ENCODE measurements at places on chromosomes 11 and 22.

DNA sequence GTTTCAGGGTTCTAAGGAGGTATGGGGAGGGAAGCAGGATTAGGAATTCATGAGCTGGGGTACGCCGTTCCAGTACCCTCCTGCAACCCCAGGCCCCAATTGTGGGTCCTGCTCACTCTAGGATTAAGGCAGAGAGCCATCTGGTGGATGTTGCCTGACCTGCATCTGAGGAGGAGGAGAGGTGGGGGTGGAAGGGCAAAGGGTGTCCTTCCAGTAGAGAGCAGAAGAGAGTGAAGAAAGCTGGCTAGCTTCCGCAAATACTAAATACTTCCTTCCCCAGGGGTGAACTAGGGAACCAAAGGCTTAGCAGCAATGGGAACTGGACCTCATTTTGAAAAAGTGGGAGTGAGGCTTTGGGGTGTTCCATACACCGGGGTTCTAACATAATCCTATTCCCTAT is 10.6 kb downstream of the LRRC51 start:
- peak; percentile 27 for DNase-seq

DNA sequence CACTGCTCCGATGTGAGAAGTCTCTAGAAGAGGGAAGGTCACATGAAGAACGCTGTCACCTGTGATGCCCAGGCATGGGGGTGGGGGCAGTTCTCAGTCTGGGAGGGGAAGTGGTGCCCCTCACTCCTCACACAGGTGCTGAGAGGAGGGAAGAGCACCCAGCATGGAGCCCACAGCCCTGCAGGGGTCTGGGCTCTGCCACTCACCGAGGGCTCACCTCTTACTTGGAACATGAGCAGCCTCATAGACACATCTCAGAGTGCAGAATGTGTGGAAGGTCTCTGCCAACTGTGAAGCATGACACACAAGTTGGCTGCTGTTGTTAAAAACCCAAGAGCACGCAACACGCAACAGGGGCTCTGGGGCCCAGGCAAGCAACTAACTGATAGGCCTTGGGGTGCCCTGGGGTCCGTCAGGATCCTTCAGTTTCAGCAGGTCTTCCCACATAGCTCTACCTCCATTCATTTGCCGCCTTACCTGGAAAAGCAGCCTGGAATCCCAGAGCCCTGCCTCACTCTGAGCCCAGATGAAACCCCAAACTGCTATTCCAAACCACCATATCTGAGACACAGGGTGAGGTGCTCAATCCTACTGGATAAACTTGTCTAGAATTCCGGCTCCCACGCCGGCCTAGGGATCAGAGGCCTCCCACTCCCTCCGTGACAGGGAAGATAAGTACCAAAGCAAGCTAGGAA is 17.5 kb upstream of the TMPRSS4 start:
- DNase-seq: no peak

DNA sequence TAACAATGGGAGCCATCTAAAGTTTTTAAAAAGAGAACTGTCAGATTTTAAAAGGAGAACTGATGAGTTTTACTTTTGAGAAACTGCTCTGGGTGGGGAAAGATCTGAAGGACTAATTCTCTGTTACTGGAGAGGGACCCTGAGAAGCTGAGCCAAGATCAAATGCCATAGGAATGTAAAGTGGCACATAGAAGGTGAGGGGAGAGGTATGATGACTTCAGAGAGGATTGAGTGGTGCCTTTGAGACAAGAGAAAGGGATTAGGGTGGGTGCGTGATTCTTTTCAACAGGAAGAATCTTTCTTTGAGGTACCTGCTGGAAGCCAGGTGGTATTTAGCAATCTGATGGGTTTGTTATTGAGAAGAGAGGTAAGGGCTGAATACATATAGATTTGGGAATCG is 9.0 kb downstream of the CRKL start:
- DNase-seq: no peak

- DNase-seq: no peak
Measured at GRCh38 chr11:4102711-4103110, 8.1 kb downstream of the RRM1 start.

DNA sequence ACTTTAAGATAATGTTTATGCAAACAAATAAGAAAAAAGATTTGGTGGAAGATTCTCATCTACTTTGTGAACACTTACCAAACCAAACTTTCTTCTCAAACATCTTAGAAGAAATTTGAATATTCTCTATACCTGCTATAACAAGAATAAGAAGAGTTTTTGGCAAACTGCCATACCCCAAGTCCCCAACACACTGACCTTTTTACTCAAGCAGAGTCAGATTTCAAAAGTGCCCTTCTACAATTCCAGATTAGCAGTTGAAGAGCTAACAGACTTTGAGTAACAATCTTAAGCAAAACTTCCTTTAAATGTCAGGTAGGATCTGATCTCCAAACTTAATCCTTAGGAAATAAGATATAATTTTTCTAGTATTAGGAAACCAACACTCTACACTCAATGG is 33.9 kb downstream of the TSG101 start:
- no peak for DNase-seq

DNA sequence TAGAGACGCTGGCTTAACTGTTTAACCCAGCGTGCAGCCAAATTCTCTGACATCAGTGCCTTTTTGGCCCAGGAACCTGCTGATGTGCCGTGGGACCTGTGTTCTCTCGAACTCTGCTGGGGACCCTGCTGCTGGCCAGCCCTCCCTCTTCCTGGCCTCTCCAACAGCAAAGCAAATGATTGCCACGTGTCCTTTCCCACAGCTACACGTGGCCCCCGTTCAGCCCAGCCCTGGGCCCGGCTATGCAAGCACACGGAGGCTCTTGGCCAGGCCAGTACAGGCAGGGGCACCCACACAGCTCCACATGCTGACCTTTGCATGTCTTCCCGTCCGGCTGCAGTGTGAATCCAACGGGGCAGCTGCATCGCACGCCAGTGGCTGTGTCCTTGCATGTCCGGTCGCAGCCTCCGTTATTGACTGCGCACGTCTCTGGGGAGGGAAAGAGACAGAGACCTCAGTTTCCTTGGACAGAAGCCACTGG is 51.6 kb upstream of the TTLL12 start:
- no peak for DNase-seq

GRCh38 chr22:38272373-38273134 is at the start of gene TMEM184B:
TSS of gene TMEM184B (minus strand) at chr22:38273010. CDS start at chr22:38247961, 25,049 bp downstream.
- DNase-seq: peak; percentile 34

GRCh38 chr22:24928322-24928721 is 18.2 kb downstream of the LHFPL7 start:
- no peak for DNase-seq

DNA sequence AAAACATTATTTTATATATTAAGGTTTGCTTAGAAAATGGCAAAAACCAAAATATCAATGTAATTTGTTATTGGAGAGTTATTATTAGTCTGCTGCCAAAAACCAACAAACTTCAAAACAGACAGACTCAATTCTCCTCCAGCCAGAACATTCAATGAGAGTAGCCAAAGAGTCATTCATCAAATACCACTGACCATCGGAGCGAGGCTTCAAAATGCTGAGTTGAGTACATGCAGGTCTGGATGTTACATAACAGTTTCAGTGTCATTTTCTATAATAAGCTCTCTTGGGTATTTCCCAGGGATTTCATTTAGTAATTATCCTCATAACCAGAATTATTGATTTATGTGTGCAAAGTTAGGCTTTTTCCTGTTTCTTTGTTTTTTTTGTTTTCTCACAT is 42.6 kb downstream of the CHST1 start:
- DNase-seq: no peak

DNA sequence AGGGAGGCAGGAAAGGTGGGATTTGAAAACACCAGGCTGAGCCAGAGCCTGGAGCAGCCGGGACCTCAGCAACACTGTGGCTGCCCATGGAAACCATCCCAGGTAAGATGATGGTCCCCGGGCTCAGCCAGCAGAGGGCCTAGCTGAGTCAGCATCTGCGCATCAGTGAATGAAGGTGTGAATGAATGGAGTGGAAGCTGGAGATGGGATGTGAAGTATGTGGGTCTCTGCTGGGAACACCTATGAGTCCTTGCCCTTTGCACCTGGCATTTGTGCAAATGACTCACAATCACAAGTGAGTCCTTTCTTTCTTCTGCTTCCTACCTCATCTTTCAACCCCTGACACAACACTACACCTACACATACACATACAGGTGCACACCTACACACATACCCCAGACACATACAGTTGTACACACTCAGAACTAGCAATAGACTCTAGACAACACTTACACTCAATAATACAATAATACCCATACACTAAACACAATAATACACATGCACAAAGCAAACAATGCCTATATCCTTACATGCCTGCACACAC is 62.8 kb upstream of the PRDM11 start:
- no peak for DNase-seq

DNA sequence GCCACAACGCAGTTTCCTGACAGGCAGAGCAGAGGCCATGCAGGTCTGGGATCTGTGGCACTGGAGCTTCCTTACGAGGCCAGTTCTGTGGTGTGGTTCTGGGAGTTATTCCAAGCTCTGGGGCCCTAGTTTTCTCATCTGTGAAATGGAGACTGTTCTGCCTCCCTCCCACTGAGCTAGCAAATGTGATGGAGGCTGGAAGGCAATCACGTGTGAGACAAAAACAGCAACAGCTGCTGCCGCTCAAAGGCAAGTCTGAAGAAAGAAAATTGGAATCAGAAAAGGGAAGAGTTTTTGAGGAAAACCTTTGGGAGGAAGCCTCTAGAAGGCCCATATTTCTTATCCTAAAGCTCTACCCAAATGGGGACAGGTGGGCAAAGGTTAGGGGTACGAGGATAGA is 8.3 kb upstream of the RIC3 start:
- DNase-seq: no peak

GRCh38 chr11:5534046-5534445 is 14.3 kb downstream of the OR52H1 start:
- DNase-seq: no peak

DNA sequence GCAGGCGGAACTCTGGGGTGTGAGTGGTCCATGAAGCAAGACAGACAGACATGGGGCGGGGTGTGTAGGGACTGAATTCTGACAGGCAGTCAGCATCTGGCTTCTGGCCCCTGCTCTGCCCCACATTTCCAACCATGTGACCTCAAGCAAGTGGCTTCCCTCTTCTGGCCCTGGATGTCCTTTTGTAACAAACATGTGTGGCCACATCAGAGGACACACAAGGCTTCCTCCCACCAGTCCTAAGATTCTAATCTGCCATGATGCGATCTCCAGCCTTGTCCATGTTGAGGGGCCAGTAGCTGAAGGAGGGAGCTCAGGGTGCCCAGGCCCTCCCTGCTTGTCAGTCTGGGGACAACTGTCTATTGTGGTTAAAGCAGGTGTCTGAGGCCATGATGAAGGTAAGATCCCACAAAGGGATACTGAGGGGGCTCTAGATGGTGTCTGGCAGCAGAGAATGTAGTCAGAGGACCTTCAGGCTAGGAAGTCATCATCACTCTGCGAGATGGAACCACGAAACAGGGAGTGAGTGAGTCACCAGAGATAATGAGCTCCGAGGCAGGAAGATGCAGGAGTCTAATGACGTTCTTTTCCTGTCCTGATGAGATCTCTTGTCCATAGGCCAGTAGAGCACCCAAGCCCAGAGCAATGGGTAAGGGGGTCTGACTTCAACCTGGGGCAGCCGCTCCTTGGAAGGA is 27.4 kb downstream of the DRD2 start:
- DNase-seq: no peak

- peak; percentile 67 for DNase-seq
Measured at GRCh38 chr22:29581799-29582198, 886 bp upstream of the NIPSNAP1 start.

- DNase-seq: no peak
Measured at GRCh38 chr11:43245466-43245865, 66.3 kb upstream of the API5 start.

DNA sequence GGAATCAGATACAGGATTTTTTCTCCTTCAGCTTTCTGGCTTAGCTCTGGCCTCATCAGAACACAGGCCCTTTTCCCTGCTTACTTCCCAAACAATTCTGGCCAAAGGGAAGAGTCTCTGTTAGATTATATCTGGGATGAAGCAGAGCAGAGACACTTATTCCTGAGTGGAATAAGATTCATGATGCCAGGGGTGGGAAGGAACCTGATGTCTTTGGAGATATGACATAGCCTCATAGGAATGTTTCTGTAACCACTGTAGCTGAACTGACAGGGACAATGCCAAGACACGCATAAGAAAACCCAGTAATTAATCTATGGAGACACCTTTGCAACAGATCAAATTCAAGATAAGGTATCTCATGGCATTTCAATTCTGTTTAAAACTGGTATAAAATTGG is 177.1 kb upstream of the RAG2 start:
- no peak for DNase-seq

DNA sequence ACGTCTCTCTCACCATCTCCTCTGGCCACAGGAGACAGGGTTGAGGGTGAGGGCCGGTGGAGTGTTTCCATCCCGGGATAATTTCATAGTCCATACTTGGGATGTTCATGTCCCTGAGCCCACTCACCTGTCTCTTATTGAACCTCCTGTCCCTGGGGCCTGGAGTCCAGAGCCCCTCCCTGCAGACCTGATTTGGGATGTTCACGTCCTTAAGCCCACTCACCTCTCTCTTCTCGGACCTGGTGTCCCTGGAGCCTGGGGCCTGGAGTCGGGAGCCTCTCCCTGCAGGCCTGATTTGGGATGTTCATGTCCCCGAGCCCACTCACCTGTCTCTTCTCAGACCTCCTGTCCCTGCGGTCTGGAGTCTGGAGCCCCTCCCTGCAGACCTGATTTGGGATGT is 868.2 kb downstream of the BRD1 start:
- no peak for DNase-seq

GRCh38 chr22:19577422-19577966 is 53.3 kb upstream of the CLDN5 start:
- no peak for DNase-seq

DNA sequence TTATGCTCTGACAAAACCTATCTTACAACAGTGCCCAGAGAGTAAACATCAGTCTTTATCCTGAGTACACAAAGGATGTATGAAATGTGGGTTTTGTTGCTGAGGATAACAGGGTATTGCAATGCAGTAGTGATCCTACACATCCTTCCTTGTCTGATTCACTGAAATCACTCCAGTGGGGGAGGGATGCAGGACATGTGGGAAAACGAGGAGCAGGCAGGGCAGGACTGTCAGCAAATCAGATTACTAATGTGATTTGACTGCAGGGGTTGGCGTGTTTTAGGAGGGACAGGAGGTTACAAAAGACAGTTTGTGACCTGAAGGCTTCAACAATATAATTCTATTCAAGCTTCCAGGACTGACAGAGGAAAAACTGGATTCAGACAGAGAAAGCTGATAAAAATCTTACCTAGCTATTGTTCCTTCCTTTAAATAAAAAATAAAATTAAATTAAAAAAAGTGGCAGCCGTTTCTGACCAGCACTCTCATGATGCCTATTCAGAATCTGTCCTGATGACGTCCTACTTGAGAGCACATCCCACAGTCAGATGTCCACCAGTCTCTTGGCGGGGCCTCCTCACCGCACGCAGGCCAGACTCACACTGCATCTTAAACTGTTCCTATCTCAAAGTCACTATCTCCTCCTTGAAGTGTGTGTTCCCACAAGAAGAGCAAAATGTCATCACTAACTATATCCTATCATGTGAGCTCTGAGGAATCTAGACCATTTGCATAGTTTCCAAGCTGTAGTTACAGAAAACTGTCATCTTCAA is 50.6 kb upstream of the MN1 start:
- no peak for DNase-seq

- DNase-seq: no peak
Measured at GRCh38 chr22:49025791-49026493, 801.7 kb downstream of the BRD1 start.

- peak; percentile 97 for DNase-seq
Measured at GRCh38 chr11:66720223-66720898, 8.7 kb downstream of the SPTBN2 start.

GRCh38 chr11:69295995-69296889 is 2.3 kb downstream of the MYEOV start:
- no peak for DNase-seq

- peak; percentile 50 for DNase-seq
Measured at GRCh38 chr11:43556612-43557375, 123.7 kb upstream of the HSD17B12 start.

Measured in NCI-H146 (cell line).